NCI-H1048 (cell line): ENCODE measurements at places on chromosomes 1 and 21.

- no peak for DNase-seq
Measured at GRCh38 chr1:58932859-58933598, 149.2 kb upstream of the JUN start.

DNA sequence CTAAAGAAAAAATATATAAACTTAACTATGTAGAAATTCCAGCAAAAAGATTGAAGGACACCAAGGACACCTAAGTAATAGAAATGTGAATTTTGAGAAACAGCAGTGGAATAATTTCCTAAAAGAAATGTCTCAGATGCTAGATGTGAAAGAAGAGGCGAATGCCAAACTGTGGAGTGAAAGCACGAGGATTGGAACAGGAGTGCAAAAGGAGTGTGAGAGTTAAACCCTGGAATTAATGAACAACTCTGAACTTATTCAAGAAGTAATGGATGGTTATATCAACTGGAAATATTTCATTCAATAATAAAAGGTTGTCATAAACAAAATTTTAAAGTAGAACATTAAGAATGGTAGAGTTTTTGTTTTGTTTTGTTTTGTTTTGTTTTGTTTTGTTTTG lies 78.5 kb upstream of the SGIP1 start:
- DNase-seq, result no peak

DNA sequence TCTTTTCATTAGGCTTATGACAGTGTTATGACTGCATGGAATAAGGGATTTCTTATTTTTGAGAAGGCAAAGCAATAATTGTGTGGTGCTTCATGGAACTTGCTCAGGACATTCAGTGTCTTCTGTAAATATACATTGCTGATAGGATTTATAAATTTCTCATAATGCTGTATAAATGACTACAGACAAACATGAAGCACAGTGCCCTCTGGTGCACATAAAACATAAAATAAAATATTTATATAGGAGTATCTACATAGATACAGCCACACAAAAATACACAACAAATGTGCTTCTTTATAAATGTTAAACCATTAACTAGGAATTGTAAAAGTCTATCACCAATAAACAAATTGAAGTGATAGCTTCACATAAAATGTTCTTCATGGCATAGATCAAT lies 24.1 kb downstream of the BRINP3 start:
- DNase-seq, result no peak

DNA sequence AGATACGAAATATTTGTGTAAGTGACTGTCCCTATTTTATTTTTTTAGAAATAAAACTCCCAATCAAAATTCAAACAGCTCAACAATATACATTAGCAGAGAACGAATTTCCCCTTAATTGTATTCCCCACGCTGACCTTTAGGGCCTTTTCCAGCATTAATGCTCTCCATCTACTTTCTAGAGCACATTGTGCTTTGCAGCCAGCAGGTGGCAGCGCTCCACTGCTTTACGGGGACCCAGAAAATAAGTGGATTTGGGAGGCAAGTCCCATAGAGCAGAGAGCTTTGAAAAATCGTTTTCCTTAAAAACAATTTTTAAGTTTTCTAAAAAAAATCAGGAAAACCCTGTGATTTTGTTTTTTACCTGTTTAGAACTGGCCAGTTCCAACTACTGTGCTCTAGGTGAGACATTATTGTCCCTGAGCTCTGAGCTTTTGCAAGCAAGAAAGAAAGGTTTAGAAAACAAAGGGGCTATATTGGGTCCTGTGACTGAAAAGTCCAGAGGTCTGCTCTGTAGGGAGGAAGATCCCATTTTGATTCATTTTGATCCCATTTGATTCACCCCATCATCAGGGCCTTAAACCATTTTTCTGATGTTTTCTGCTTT lies 144.4 kb upstream of the ZNF644 start:
- DNase-seq, result no peak

GRCh38 chr1:100266741-100267140 lies 725 bp downstream of the RTCA start:
- DNase-seq, result no peak

- no peak for DNase-seq
Measured at GRCh38 chr21:46456750-46457149, 1.9 kb upstream of the DIP2A start.

DNA sequence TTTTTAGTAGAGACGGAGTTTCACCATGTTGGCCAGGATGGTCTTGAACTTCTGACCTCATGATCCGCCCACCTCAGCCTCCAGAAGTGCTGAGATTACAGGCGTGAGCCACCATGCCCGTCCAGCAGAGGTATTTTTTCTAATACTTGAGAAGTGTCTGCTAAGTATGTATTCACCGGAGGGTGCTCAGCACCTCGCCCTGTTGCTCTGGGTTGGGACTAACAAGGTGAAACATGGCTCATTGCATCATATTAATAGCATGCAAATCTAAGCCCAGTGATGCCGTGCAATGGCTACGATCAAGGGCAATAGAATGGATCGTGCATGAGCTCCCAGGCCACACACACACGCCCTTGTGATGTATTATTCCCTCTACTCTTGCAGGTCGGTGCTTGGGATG lies 68.7 kb downstream of the PDE9A start:
- DNase-seq, result no peak

GRCh38 chr21:33514229-33514628 lies 22.7 kb upstream of the DNAJC28 start:
- no peak for DNase-seq

DNA sequence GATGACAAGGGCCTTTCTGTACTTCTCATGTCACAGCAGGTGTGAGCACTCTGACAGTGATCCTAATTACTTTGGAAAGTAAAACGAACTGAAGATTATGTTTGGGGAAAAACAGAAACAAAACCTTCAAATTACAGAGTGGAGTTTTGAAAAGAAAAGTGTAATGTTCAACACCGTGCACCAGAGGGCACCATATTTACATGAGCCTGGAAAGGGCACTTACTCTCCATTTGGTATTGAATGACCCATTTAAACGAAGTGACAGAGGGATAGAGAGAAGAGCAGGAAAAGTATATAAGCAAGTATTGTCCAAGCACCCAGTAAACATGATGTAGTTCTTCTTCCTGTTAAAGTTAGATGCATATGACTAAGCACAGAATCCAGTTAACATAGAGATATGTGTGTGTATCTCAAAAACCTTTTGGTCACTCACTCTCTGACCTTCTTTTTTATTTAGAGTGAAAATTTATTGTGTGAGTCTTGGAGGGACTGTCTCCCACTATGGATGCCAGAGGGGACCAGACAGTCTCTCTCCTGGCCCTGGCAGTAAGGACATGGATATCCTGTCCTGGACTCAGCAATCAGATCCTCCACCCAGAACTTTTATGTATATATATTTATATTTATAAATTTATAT lies 3.8 kb upstream of the RGSL1 start:
- peak; percentile 37 for DNase-seq

GRCh38 chr1:244945109-244945671 lies 80.8 kb upstream of the HNRNPU start:
- no peak for DNase-seq

GRCh38 chr1:32619701-32620485 lies 30.5 kb downstream of the ZBTB8OS start:
- DNase-seq, result no peak

DNA sequence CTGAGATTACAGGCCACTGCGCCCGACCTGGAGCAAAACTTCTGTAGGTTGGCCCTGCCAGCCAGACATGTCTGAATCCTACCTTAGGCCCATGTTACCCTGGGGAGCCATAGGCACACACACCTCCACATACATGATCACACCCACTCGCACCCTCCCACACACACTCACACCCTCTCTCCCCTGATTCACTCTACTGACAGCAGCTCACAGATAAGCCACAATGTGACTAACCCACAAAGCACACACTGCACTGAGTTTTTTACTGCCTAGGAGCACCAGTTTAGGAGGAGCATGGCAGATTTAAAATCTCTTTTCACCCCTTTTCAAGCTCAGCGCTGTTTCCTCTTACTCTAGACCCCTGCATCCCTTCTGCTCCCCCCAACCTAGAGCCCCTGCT lies 41.7 kb downstream of the SLC30A1 start:
- DNase-seq, result no peak

- DNase-seq, result no peak
Measured at GRCh38 chr1:31227891-31228568, 11.7 kb downstream of the NKAIN1 start.

DNA sequence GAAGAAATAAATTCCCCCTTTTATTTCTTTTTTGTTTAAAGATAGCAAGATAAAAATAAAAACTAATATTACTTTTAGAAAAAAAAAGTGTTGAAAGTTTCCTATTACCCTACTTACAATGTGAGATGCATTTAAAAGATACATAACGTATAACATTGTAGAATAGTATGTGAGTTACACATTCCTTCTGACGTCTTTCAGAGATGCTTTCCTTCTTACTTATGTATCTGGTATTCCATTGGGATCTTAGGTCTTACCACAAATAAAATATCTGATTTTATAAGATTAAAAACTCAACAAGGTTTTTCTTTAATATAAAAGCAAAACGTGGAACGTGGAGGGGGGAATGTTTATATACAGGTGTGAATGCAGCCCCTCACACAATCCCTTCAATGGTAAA lies 147.2 kb upstream of the ETS2 start:
- no peak for DNase-seq

- no peak for DNase-seq
Measured at GRCh38 chr1:2316451-2316961, 74.8 kb downstream of the MORN1 start.

DNA sequence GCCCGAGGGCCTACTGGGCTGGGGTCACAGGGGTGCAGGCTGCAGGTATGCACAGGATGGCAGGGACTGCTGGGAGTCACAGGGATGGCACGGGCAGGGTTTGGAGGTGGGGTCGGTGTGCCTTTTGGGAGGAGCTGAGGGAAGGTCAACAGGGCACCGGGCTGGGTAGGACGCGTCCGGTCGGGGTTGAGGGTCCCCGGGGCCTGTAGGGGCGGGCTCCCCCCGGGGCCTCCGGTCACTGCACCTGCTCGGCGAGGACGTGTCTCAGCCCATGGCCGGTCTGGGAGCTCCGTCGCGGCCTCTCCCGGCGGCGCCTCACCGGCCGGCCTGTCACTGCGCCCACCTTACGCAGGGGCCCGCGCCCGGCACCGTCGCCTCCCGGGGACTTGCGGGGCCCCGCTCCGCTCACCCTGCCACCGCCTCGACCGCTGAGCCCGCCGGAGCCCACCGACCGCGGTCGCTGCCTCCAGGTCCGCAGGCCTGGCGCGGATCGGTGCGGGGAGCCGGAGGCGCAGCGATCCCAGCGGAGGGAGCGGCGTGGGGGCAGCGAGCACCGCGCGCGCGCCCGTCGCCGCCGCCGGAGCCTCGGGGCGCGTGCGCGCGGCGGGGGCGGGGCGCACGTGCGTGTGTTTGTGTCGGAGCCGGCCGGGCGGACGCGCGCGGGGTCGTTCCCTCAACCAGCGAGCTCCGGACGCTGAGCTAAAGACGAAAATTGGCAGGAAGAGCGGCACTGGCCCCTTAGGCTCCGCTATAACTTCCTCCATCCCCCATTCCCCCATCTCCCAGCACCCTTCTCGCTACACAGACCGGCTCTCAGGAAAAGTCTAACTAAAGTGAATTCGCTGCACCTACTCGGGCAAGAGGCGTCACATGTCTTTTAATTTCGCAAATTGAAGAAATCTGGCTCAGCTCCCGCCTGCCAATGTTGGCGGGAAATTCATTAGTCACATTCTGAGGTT lies at the start of gene AMIGO1:
TSS of gene AMIGO1 (minus strand) at position 552 of the 959 bp plus-strand sequence. CDS start 815 bp downstream, outside the sequence.
- DNase-seq, result no peak

DNA sequence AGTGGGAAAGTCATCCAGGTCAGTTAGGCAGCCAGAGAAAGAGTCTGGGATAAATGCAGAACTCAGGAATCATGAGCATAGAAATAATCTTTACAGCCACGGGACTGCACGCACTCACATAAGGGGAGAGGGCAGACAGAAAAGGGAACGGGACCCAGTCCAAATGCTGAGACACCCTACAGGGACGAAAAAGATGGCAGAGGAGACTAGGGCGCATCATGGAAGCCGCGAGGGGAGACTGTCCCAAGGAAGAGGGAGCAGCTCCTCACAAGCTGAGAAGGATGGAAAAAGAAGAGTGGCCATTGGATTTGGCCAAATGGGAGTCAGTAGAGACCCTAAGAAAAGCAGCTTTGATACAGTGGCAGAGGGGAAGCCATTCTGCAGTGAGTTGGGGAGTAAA lies 102.9 kb upstream of the TLR5 start:
- no peak for DNase-seq

GRCh38 chr1:45846931-45847330 lies 43.5 kb downstream of the MAST2 start:
- no peak for DNase-seq

DNA sequence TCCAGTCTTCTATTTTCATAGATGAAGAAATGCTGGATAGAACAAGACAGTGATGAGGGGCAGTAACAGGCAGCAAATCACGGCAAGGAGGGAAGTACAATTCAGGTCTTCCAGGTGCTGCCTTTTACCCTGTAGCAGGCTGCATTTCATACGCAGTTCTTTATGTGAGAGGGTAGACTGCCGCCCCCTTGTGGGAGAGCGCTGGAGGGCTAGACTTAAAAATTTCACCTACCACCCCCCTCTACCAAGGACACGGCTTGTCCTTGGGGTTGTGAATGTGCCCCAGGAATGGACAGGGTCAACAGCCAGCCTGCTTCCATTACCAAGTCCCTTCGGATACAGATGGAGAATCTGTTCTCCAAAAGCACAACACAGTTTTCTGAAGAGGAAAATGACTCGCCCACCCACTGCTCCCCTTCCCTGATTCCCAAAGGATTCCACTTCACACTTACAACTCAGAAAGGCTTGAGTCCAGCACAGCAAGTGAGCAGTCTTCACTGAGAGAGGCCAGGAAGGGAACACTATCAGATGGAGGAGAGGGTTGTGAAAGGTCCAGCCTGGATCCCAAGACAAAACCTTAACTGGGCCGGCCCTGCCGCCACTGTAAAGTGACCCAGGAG lies 7.4 kb downstream of the WDR77 start:
- no peak for DNase-seq

DNA sequence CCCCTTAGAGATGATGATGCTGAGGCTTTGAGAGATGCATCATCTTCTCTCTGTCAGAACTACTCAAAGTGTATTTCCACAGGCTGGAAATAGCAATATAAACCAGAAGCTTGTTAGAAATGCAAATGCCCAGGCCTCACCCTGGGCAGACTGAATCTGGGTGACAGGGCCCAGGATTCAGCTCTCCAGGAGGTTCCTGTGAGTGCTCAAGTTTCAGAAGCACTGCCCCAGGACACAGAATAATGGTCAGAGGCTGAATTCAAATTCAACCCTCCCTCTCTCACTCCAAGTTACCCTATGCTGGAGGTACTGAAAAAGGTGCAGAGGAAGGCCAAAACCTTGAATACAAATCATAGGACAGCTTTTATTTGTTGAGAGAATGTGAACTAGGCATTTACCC lies 98.5 kb upstream of the NGF start:
- DNase-seq, result no peak

- no peak for DNase-seq
Measured at GRCh38 chr1:15928971-15929965, 46.6 kb downstream of the ZBTB17 start.

GRCh38 chr21:31786164-31786920 lies 54.4 kb upstream of the SCAF4 start:
- no peak for DNase-seq

- no peak for DNase-seq
Measured at GRCh38 chr1:116768416-116769103, 14.3 kb downstream of the CD2 start.
